Spinal cord (tissue), 10 donors: ENCODE measurements at places on chromosomes 5 and 9. TPM values are rescaled to one million over a fixed set of nuclear protein-coding genes. Genes with fewer than 3 reads are reported as not detected.

The ACSL6 gene
- 103 TPM for total RNA-seq

The CDH9 gene
- 3.2 TPM for total RNA-seq

The BARX1 gene
- total RNA-seq: not detected

The NRG2 gene
- 2.4 TPM for total RNA-seq

The TAF11L10 gene
- not detected for total RNA-seq

The CNTNAP3 gene
- 22.5 TPM for total RNA-seq

The CERCAM gene
- 32.5 TPM for total RNA-seq

The TMEM8B gene
- 7.3 TPM for total RNA-seq

The MEIKIN gene
- 1.9 TPM for total RNA-seq

The WNK2 gene
- 37.5 TPM for total RNA-seq

The GZMA gene
- total RNA-seq: 0.20 TPM

The SLC4A9 gene
- total RNA-seq: 0.30 TPM

The GRAMD2B gene
- 59.9 TPM for total RNA-seq

The LHX2 gene
- total RNA-seq: 2.0 TPM

The COX7C gene
- total RNA-seq: 328 TPM

The EGFLAM gene
- total RNA-seq: 36.3 TPM

The TBC1D9B gene
- total RNA-seq: 46.0 TPM

The DNAH5 gene
- total RNA-seq: 1.9 TPM

The GEMIN5 gene
- total RNA-seq: 21.8 TPM

The LEAP2 gene
- 0.79 TPM for total RNA-seq

The VDAC1 gene
- 180 TPM for total RNA-seq

The ADGRD2 gene
- total RNA-seq: 4.3 TPM

The GALNT12 gene
- 6.3 TPM for total RNA-seq

The EQTN gene
- total RNA-seq: 0.61 TPM

The SLC9A3 gene
- total RNA-seq: 3.1 TPM

The CNTLN gene
- total RNA-seq: 19.6 TPM

The SERF1B gene
- 92.6 TPM for total RNA-seq

The NOTCH1 gene
- 37.8 TPM for total RNA-seq

The GADD45G gene
- total RNA-seq: 5.8 TPM

The TIMD4 gene
- total RNA-seq: 0.40 TPM

The BASP1 gene
- 163 TPM for total RNA-seq

The IL33 gene
- 21.6 TPM for total RNA-seq

The TUSC1 gene
- total RNA-seq: 16.5 TPM

The SPATA31C1 gene
- total RNA-seq: 0.20 TPM

The LCP2 gene
- 10.2 TPM for total RNA-seq

The FLT4 gene
- 10.1 TPM for total RNA-seq

The DNAI1 gene
- total RNA-seq: 24.8 TPM

The CDC14B gene
- 46.5 TPM for total RNA-seq

The C9orf50 gene
- not detected for total RNA-seq

The FBXL7 gene
- 21.2 TPM for total RNA-seq

The CCL27 gene
- total RNA-seq: 0.66 TPM

The PCDHGA4 gene
- 7.5 TPM for total RNA-seq

The LMX1B gene
- total RNA-seq: 3.5 TPM

The POU5F2 gene
- total RNA-seq: 4.1 TPM

The STRBP gene
- total RNA-seq: 47.7 TPM

The IRGM gene
- total RNA-seq: not detected

The EFNA5 gene
- 11.7 TPM for total RNA-seq

The PDE8B gene
- 17.0 TPM for total RNA-seq

The SPINK4 gene
- total RNA-seq: not detected

The FGD3 gene
- total RNA-seq: 5.8 TPM

The RGS7BP gene
- total RNA-seq: 5.4 TPM
